ENCODE measurements at places on chromosomes 1 and 21. TPM values are rescaled to one million over a fixed set of nuclear protein-coding genes. Genes with fewer than 3 reads are reported as not detected.

OR2T2 gene
- total RNA-seq: not detected

INTS7 gene
- 24.1 TPM for total RNA-seq

ARHGEF16 gene
- not detected for total RNA-seq

FCGR3A gene
- not detected for total RNA-seq

TAS1R3 gene
- 0.56 TPM for total RNA-seq

HJV gene
- not detected for total RNA-seq

AMY2A gene
- total RNA-seq: not detected

CFHR3 gene
- total RNA-seq: 0.19 TPM

RORC gene
- not detected for total RNA-seq

C1orf141 gene
- total RNA-seq: not detected

CCDC27 gene
- total RNA-seq: not detected

C1orf53 gene
- 22.3 TPM for total RNA-seq

S100B gene
- total RNA-seq: 62.9 TPM

MMEL1 gene
- total RNA-seq: not detected

CORT gene
- total RNA-seq: 0.64 TPM

PAX7 gene
- not detected for total RNA-seq

ANKRD13C gene
- total RNA-seq: 26.0 TPM

PRRX1 gene
- 34.6 TPM for total RNA-seq

SH2D5 gene
- 1.7 TPM for total RNA-seq

SPATA46 gene
- total RNA-seq: not detected

EPHA2 gene
- total RNA-seq: 283 TPM

EFNA3 gene
- total RNA-seq: 2.5 TPM

CNIH3 gene
- 11.2 TPM for total RNA-seq

MYBPH gene
- not detected for total RNA-seq

IKBKE gene
- total RNA-seq: 13.4 TPM

TAS1R1 gene
- total RNA-seq: 0.04 TPM

PROK1 gene
- not detected for total RNA-seq

MATN1 gene
- total RNA-seq: 0.45 TPM

UMODL1 gene
- not detected for total RNA-seq

KRTAP19-1 gene
- total RNA-seq: not detected

GREM2 gene
- not detected for total RNA-seq

AKNAD1 gene
- total RNA-seq: 1.7 TPM

TARBP1 gene
- 18.4 TPM for total RNA-seq

DENND2C gene
- total RNA-seq: 0.98 TPM

OR2L5 gene
- total RNA-seq: not detected

C1QTNF12 gene
- total RNA-seq: 7.0 TPM

Data from A375 (cell line).